Stimulated activated CD8-positive, alpha-beta memory T cell treated with anti-CD3 and anti-CD28 coated beads, Interleukin-15, amount 100 ng/mL, for 1 hour (primary cell): ENCODE measurements at places on chromosomes 2 and 18.

GRCh38 chr2:85423525-85423924 is 5.0 kb downstream of the SH2D6 start:
- no peak for DNase-seq

DNA sequence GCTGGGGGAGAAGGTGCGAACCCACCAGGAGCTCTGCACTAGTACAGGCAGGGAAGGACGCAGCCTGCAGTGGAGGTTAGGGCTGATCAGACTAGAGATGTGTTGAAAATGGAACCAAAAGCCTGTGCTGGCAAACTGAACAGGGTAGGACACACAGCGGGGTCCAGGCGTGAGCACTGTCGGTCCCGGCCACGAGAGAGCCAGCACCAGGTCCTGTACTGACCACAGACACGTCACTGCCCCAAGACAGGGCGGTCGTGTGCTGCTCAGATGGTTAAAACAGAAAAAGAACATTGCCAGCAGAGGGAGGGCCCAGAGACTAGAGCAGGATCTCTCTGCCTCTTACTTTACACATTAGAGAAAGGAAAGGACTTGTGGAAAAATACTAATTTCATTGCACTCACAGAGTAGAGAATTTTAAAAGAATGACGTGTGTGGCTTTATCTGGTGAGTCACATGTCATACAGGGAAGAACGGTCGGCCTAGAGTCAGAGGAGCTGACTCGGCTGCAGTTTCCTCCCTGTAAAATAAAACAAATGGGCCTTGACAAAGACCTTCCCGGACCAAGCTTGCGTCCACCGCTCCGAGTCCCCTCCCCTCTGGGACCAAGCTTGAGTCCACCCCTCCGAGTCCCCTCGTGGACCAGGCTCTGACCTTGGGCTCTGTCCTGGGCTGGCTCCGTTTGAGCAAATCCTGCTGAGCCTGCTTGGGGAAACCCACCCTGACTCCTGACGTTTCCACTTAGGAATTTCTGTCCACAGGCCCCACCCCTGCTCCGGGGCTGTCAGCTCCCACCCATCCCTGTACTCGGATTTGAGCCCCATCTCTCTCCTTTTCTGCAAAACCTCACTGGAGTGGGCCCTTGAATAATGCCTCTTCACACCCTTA is 16.7 kb upstream of the ADI1 start:
- DNase-seq = no peak

- no peak for DNase-seq
Observed at GRCh38 chr2:144115739-144116291, 404.1 kb downstream of the ZEB2 start.

- no peak for DNase-seq
Observed at GRCh38 chr18:21456428-21457178, 143.9 kb downstream of the ESCO1 start.

DNA sequence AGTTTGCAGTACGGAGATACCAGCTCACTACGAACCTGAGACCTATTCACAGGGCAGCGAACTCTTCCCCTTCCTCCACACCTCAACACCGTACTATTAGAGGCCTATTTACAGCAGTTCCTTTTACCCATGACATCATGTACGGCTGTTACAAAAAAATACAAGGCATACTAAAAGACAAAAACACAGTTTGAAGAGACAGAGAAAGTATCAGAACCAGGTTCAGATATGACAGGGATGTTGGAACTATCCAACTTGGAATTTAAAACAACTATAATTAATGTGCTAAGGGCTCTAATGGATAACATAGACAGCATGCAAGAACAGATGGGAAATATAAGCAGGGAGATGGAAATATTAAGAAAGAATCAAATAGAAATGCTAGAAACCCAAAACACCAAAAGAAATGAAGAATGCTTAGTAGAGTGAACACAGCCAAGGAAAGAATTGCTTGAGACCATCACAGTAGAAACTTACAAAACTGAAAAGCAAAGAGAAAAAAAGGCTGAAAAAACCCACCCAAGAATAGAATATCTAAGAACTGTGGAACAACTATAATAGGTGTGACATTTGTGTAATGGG is 99.2 kb upstream of the ZNF521 start:
- DNase-seq = no peak

GRCh38 chr2:151644580-151644979 is 89.7 kb downstream of the NEB start:
- no peak for DNase-seq
